ENCODE measurements at places on chromosomes 1 and 21.

DNA sequence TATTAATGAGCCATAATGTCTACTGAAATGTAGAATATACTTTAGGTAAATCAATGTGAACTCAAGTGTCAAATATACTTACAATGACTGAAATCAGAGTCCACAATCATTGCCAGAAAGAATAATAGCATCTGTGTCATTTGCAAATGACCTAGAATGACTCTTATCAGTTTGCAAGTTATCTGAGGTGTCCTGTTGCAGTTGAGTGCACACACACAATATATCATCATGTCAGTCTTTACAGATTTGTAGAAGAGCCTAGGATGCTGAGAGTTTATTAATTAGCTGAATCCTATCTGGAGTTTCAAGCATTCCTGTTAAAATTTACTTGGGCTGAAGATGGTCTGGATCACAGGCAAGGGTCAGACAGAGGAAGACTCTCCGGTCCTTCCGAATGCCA is 324.0 kb upstream of the GREM2 start:
- H3K36me3 ChIP-seq, result no peaks in the 10 kb centered on the region
- H3K4me1 ChIP-seq, result no peaks in the 10 kb centered on the region
- no peak overlapping the region for H3K4me3 ChIP-seq
- no peak for DNase-seq
- H3K27me3 ChIP-seq, result no peaks in the 10 kb centered on the region
- no peak overlapping the region for H3K27ac ChIP-seq

GRCh38 chr1:216758161-216758560 is 34.9 kb upstream of the ESRRG start:
- no peaks in the 10 kb centered on the region for H3K4me1 ChIP-seq
- H3K27me3 ChIP-seq, result no peaks in the 10 kb centered on the region
- H3K27ac ChIP-seq, result no peak overlapping the region
- DNase-seq, result no peak
- H3K36me3 ChIP-seq, result no peaks in the 10 kb centered on the region
- no peak overlapping the region for H3K4me3 ChIP-seq

- H3K4me1 ChIP-seq, result peaks cover 24% of the 10 kb centered on the region
- H3K27me3 ChIP-seq, result no peaks in the 10 kb centered on the region
- no peak for DNase-seq
- peaks cover 24% of the 10 kb centered on the region for H3K36me3 ChIP-seq
Observed at GRCh38 chr1:36351227-36351977, 28.0 kb upstream of the EVA1B start.

GRCh38 chr1:168836469-168836868 is 107.5 kb upstream of the DPT start:
- no peaks in the 10 kb centered on the region for H3K36me3 ChIP-seq
- no peaks in the 10 kb centered on the region for H3K27me3 ChIP-seq
- DNase-seq, result no peak
- no peak overlapping the region for H3K4me3 ChIP-seq

- no peaks in the 10 kb centered on the region for H3K36me3 ChIP-seq
- H3K27ac ChIP-seq, result no peak overlapping the region
- H3K4me1 ChIP-seq, result no peaks in the 10 kb centered on the region
- H3K4me3 ChIP-seq, result no peak overlapping the region
Observed at GRCh38 chr1:176638713-176639526, 175.9 kb downstream of the PAPPA2 start.
